ENCODE measurements at places on chromosomes 2 and 18.

DNA sequence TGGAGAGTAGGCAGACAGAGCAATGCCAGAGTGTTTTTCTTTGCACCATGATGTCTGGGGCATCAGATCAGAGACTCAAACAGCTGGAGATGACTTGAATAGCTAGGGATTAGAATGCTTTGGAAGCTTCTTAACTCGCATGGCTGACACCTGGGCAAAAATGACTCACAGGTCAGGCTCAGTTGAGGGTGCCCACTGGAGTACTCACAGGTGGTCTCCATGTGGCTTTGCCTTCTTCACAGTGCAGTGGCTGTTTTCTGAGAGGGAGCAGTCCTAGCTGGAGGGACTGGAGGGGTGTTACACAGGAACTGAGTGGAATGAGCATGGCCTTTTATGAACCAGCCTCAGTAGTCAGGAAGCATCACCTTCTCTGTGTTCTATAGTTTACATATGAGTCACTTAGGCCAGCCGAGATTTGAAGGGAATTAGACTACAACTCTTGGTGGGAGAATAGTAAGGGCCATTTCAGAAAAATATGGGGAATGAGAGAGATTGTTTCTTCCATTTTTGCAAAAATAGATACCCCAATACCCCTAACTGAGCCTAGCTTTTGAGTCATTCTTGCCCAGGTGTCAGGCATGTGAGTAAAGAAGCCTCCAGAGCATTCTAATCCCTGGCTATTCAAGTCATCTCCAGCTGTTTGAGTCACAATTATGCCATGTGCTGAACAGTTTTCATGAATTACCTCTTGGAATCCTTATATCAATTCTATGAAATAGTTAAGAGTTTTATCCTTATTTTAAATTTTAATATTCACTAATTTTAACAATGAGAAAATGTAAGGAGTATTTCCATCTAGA is 7.1 kb upstream of the PPP1R1C start:
- DNase-seq: no peak

DNA sequence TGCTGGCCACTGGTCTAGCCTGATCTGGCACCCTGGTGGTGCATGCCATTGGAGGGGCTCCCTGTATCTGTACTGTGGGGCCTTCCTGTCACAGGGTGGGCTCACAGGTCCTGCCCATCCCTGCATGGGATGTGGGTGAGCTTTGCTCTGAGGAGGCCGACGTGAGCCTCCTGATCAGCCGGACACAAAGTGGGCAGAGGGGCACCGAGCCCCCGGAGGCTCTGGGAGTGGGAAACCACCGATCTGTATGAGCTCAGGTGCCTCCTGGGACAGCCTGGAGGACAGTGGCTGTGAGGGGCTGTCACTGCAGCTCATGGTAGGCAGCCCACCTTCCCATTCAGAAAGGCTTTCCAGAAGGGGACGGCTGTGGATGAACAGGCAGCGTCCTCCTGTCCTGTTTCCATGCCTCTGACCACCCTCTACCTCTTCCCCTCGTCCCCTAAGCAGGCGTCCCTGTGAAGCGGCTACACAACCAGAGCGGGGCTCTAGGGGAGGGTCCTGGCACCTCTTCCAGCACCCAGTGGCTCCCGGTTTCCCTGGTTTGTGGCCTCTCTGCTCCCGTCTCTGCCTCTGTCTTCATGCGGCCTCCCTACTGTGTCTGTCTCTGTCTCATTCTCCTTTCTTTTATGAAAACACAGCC is 112.5 kb upstream of the OTOS start:
- DNase-seq: no peak

- no peak for DNase-seq
Observed at GRCh38 chr2:84613082-84613481, 96.8 kb downstream of the DNAH6 start.

DNA sequence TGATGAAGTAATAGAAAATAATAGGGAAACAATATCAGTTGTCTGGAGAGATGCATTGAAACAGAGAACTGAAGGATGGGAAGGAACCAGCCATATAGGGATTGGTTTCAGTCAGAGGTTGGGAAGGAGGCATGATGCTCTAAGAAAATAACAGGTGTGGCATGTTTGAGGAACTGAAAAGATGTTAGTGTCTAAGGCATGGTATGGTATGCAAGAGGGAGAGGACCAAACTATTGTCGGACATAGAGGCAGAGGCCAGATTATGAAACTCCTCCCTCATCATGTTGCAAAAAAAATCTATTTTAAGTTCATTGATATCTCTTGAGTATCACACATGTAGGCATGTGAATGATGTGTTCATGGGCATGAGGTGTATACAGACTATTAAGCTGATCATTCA is 48.9 kb upstream of the EMILIN2 start:
- DNase-seq: no peak

DNA sequence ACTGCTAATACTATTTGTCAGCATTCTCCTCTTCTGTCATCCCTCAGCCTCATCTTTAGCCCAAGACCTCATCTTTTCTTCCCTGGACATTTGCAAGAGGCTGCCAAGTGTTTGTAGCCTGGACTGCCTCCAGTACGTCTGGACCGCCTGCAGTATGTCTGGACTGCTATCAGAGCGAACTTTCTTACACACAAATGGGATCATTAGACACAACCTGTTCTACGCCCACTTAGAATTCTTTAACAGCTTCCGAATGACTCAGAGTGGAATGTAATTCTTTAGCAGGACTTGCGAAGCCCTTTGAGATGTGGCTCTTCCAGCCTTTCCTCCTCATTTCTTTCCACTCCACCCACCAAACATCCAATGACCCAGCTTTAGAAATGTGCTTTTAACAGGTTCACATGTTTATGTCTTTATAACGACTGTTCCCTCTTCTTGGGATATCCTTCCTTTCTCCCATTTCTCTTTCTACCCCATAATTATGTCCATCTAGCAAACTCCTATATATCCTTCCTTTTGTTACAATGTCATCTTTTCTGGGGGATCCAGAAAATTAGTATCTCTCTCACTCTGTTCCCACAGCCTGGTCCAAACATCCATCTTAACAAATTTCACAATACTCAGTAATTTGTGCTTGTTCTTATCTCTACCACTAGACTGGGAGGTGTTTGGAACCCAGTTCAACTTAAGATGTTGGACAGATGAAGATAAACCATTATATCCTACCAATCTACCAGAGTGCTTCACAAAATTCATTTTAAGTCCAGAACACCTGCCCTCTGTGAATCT is 171.3 kb upstream of the PGAP1 start:
- DNase-seq: no peak

DNA sequence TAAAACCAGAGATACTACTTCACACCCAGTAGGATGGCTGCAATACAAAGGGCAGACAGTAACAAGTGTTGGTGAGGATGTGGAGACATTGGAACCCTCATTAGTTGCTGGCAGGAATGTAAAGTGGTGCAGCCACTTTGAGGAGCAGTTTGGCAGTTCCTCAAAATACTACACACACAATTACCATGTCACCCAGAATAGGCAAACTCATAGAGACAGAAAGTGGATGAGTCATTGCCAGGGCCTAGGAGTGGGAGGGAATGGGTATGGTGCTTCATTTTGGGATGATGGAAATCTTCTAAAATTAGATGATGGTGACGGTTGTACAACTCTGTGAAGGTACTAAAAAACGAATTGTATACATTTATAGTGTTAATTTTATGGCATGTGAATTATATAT is 54.8 kb downstream of the ATP9B start:
- no peak for DNase-seq

GRCh38 chr2:40668425-40668824 is 216.5 kb upstream of the SLC8A1 start:
- DNase-seq: no peak

DNA sequence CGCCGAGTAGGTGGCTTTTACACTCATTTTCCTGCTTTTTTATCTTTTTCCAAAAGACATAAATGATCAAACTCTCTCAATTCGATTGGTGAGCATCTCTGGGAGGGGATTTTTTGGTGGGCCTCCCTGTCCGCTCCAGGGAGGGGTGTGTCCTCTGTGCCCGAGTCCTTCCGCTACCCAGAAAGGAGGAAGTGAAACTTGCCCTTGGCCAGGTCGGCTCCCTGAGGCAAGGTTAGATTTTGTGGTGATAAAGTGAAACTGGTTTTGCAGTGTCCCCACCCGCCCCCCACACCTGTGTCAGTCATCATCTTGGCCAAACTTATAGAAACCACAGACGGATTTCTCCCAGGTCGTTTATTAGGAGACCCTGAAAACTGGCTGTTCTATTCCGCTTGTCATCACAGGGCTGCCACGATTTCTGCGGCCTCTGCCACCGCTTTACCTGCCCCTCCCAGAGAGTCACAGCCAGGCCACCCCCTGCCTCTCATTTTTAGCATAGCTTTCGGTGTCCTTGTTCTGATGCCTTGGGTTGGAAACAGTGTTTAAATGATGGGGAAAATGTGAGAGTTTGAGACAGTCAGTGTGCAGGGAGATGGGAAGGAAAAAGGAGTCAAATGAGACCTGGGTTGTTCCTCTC is 93.6 kb downstream of the SH3BP4 start:
- no peak for DNase-seq

DNA sequence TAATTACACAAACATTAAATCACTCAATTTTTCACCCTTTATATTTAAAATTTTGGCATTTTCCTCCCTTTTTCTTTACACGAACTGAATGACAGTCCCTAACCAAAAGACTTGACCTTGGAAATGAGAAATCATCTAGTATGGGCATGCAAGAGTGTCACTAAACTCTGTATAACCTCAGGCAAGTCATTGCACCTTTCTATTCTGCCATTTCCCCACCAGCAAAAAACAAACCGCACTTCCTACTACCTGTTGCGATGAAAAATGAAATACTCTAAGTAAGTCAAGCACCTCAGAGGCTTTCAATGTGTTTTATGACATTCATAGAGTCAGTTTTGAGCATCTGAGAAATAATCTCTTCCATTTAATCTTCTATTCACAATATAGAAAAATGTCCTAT is 44.1 kb downstream of the ANKRD44 start:
- no peak for DNase-seq

DNA sequence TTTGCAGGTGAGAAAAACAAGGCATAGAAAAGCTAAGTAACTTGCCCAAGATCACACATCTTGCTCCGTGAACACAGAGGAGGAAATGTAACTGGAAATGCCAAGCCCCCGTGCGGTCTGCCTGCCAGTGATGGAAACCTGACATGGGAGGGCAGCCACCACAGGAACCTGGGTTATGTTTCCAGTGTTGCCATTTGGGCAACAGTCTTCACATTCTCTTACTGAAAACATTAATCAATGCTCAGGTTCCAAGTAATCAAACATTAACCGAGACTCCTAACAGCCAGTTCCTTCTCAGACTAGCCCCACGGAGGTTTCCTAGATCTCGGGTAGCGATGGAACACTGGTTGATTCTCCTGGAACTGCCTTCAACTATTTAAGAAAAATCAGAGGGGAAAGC is 2.5 kb downstream of the TGFA start:
- no peak for DNase-seq

DNA sequence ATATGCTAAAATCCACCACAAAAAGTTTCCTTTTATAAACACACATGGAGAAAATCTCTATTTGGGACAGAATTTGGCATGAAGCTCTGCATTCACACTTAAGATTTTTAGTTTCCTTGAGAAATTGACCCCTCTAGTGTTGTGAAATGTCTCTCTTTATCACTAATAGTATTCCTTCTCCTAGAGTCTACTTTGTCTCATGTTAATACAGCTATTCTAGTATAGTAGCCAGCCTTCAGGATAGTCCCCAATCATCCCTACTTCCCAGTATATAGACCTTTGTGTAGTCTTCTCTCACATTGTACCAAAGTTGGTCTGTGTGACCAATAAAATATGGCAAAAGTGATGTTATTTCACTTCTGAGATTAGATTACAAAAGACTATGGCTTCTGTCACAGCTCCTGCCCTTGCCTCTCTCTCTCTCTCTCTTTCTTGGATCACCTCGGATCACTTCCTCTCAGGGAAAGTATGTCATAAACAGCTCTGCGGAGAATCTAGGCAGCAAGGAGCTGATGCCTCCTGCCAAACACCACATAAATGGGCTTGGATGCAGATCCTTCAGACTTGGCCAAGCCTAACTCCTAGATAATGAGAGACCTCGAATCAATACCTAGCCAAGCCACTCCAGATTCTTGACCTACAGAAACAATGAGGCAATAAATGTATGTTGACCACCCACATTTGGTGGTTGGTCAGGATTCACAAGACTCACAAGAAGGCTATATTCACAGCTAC is 59.7 kb upstream of the NABP1 start:
- DNase-seq: no peak

- DNase-seq: no peak
Observed at GRCh38 chr2:219037783-219038499, 3.4 kb downstream of the CFAP65 start.

- no peak for DNase-seq
Observed at GRCh38 chr2:72124376-72124775, 23.3 kb downstream of the CYP26B1 start.

GRCh38 chr2:77520641-77521547 is 1.3 kb downstream of the LRRTM4 start:
- DNase-seq: no peak

GRCh38 chr2:3487028-3487425 is 32.3 kb downstream of the ADI1 start:
- DNase-seq: no peak

GRCh38 chr2:172908275-172908674 is 167.4 kb upstream of the MAP3K20 start:
- DNase-seq: no peak

- DNase-seq: no peak
Observed at GRCh38 chr18:3060667-3061580, 48.0 kb upstream of the LPIN2 start.

All from prostate gland (tissue), 2 donors.